ENCODE measurements at places on chromosomes 11 and 22. TPM values are rescaled to one million over a fixed set of nuclear protein-coding genes. Genes with fewer than 3 reads are reported as not detected.

DNA sequence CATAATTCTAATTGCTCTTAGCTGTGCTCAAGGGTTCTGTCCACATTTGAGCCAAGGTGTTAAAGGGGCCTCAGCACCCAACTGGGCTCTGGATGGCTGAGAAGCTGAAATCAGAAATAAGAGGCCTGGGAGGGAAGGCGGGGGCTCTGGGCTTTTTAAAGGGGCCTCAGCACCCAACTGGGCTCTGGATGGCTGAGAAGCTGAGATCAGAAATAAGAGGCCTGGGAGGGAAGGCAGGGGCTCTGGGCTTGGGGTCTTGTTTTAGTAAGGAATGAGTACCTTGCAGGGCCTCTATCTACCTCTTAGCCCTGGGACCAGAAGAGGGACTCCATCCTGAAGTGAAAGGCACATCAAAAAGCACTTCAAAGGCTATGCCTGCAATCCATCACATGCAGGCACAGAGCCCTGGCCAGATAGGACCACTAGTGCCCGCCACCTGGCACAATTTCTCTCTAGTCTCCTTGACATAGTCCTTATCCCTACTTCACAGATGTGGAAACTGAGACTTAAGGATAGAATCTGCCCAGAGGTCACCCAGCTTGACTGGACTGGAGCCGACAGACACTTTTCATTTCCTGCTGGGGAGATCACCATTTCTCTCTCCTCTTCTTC, 35.6 kb downstream of the DKK3 start:
- DNase-seq: no peak

DNA sequence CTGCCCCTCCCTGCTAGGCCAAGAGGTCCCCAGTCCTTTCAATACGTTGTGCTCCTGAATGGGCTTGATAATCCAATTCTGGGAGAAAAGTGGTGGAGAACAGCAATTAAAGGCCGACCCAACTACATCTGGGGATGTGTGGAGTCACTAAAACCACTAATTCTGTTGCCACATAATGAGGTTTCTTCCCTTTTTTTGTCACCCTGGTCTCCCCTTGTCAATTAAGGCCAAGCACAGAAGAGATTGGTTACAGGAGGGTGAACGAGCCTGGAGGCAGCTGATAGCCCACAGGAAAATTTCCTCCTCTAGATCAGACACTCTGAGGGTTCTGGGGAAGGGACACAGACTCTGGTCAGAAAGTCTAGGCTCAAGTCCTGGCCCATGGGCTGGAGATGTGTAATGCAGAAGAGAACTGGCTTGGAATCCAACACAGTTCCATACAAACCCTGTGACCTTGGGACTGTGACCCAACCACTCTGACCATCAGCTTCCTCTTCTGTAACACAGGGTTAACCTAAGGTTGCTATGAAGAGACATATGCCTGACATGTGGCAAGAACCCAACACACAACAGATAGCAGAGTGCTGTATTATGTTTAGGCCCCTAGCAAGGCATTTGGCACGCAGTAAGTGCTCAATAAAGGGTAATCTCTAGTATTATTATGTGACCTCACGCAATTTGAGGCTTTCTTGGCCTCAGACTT, 146.4 kb downstream of the CHST1 start:
- no peak for DNase-seq

OR52E8 gene
- not detected for polyA plus RNA-seq

DNA sequence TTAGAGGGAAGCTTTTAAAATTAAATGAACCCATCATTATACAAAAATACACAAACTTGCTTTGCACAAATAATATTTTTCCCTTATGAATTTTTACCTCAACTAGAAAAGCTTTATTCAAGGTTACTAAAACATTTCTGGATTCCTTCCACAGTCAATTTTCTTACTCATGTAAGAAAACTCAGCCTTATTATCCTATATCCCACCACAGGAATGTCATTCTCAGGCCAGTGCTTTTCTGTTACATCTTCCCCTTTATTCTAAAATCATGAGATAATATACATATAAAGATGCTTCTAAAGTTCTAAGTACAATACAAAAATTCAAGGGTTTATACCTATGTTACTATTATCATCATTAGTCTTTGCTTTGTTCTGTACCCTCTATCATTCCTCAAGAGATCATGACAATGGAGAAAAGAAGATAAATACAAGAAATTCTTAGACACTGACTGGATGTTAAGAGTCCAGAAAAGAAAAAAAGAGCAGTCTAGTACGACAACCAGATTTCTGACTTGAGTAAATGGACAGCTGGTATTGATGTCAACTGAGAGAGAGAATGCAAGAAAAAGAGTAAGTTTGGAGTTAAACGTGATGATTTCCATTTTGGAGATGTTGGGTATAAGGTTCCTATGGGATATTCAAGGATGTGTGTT, 60.3 kb downstream of the MTMR2 start:
- DNase-seq: no peak

DNA sequence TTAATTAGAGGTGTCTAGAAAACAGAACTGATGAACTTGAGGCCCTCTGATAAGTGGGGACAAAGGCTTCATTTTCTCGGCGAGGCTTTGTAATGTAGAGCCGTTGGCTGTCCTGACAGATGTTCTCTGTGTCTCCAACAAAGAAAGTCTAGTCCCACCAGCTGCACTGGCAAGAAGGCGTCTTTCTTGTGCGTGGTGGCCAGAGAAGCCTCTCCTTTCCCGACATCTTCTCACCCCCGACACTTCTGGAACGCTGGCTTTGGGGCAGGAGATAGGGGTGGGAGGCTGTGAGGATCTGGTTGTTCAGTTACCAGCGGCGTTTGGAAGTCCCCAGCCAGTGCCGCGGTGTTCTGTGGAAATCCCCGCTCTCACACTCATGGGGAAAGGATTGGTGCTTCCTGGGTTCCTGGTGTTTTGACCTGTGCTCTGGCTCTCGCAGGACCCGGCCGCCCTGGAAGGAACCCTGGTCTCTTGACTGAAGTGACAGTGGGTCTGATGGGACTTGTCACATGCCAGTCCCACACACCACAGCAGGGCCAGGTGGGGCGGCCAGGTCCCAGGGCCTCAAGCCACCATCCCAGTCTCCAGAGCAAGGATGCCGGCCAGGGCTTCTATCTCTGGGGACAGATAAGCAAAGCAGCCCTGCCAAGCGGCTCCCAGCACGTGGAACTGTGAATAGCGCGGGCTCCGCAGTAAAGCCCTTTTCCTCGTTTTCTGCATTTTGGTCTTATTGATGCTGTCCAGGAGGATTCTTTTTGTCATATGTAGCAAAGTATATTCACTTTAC, 23.2 kb downstream of the FADS2 start:
- no peak for DNase-seq

Measured in right lung (tissue), 10 donors.